ENCODE measurements at places on chromosomes 11 and 22. TPM values are rescaled to one million over a fixed set of nuclear protein-coding genes. Genes with fewer than 3 reads are reported as not detected.

OR51B4 gene
- total RNA-seq, result not detected

TMEM134 gene
- 88.6 TPM for total RNA-seq

RBM14 gene
- 53.3 TPM for total RNA-seq

GTSE1 gene
- 7.5 TPM for total RNA-seq

SMIM35 gene
- total RNA-seq, result 0.12 TPM

SOX10 gene
- total RNA-seq, result not detected

OR2AT4 gene
- not detected for total RNA-seq

NAV2 gene
- 42.0 TPM for total RNA-seq

SLC17A6 gene
- total RNA-seq, result not detected

FGF19 gene
- not detected for total RNA-seq

HORMAD2 gene
- not detected for total RNA-seq

KRTAP5-10 gene
- total RNA-seq, result not detected

NOX4 gene
- 37.7 TPM for total RNA-seq

CALCA gene
- total RNA-seq, result not detected

ZNHIT2 gene
- total RNA-seq, result 14.0 TPM

GRCh38 chr11:73416786-73417185 is 40.6 kb downstream of the RELT start:
- no peak for DNase-seq

DNA sequence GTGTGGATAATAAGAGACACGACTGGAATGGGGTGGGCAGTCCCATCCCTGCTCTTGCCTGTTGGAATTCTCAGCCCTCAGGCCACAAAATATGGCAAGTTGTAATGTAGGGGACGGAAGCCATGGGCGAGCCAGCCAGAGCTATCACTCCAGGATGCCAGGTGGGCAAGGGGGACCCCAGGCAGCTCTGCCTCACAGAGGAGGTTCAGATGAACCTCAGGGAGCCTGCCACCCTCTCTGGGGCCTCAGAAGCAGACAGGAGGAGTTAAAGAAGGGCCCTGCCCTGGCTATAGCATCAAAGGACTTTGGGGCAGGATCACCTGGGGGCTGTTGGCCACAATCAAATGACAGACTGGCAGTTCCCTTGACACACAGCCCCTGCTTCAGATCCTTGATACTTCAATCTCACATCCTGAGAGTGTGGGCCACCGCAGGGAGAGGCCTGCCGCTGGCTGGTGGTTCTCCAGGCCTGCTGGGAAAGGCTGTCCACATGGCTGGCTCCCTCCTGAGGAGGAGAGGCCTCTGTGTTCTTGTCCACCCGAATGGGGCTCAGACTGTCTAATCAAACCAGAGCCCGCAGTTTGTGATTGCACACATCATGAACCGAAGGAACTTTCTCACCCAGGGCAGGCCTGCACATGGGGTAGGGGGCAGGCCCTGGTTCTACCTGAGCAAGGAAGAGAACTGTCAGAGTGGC is 31.4 kb downstream of the IGLL1 start:
- DNase-seq, result no peak

DNA sequence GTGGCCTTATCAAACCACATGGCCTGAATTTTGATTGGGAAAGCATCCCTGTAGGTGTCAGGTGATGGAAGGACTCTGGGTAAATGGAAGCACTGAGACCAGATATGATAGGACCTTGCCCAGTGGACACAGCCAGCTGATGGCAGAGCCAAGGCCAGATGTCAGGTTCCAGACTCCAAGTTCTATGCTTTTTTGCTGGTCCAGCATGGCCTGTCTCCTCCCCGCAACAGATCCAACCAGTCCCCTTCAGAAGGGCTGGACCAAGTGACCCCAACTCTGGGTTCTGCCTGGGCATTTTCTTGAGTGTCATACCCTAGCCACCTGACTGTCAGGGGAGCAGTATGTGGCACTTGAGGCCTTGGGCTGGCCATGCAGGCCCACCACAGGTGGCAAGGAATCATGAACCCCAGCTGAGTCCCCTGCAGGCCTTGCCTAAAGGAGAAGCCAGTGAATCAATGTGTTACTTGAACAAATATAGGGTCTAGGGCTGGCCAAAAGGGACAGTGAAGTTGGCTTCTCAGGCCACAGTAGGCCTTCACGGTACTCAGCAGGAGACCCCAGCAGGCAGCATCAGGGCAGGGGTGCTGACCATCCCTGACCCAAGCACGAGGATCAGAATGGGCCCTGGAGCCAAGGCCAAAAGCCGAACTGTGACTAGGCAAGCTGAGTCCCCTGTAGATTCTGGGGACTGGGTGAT is 27.1 kb downstream of the KCNQ1OT1 start:
- DNase-seq, result no peak

GRCh38 chr11:73141031-73141308 is 1.1 kb downstream of the FCHSD2 start:
- DNase-seq, result no peak

DNA sequence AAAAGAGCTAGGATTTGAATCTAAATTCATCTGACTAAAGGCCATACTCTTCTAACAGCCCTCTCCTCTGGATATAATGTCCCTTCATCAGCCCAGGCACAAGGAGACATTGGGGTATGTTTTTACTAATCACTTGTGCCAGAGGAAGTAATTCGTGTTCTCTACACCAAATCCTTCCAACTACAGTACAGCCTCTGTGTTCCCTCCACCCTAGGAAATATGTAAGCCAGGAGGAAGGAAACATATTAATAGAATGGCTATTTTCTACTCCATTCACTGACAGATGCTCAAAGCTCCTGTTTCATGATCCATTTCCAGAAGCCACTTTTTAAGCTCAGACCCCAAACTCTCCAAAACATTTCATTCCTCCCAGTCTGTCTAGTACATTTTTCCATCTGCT is 12.0 kb upstream of the UBQLNL start:
- DNase-seq, result no peak

DNA sequence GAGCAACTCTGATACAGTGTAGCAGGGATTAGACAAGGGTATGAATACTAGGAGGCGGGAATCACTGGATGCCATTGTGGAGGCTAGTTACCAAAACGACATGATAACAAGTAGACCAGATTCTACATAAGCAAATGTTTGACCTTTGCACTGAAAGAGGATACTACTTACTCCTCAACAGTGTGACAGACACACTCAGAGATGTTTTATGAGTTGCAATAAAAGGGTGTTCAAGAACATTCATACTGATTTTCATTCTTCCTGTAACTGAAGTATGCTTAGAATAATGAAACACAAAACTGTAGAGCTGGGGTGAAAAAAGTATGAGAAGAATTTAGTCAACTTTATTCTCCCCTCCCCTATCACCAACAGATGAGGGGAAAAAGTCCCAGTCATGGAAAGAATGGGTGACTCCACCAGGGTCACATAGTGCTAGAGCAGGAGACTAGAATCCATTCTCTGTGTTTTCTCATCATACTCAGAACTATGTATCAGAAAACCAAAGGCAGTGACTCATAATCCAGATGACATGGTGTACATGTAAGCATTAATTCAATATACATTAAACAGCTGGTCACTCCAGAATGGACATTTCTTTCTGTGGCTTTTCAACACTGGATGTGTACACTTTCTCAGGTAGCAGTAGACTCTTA is 32.8 kb downstream of the ARHGAP20 start:
- no peak for DNase-seq

DNA sequence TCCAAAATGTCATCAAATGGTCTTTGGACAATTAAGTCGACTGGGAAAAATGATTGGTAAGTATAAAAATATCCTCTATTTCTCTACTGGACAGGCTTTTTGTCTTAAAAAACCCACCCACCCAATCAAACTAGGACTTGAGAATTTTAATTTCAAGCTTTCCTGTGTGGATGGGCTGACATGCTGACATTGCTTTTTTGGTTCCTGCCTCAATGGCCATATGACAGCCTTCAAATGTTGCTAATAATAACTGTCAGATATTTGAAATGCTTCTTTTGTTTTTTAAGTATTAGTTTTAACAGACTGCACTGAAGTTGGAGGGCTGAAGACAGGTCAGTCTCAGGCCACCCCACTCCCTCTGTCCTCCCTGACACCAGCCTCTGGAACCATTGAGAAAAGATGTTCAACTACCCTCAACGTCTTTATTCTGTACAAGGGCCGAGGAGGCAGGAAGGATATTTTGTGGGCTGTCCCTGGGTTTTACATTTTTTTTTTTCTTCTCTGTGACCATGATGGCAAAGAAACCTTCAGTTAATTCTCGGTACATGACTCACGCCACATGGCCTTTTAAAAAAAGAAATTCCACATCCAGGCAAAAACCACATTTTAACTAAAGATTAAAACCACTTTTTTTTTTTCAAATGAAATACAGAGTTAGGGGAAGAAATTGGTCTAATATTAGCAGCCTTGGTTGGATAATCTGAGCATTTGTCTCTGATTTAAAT is 130.4 kb downstream of the SLC1A2 start:
- DNase-seq, result no peak

DNA sequence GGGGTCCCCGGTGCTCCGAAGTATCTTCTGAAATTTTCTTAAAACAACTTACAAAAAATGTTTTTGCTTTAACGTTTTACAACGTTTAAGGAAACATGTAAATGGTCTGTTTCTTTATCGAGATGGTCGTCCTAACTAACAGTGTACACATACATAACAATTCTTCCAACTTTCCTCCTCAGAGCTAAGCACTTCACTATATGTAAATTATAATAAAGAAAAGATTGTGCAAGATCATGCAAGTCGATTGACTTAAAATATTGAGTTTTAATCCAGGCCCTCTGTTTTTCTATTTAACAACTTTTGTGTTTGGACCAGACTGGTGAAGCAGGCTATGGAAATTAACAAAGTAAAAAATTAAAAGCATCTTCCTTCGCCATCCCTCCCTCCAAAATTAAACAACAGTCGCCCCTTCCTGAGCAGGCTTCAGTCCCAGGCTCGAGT is 4.9 kb downstream of the ALX4 start:
- no peak for DNase-seq

DNA sequence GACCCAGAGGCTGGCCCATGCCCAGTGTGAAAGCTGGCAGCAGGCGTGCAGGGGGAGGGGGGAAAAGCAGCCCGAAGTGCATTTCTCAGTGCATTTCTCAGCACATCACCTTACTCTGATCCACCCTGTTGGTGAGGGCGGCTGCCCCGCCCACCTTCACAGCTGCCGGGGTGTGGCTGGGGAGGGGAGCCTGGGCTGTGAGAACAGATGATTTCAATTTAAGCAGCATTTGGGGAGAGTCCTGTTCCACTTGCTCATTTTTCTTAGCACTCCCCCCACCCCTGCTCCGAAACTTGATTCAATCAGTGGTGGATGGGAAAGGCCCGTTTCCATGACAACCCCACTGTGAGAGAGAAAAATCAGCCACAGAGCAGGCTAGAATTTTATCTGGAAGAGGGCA is 84.8 kb downstream of the SNX19 start:
- DNase-seq, result no peak

DNA sequence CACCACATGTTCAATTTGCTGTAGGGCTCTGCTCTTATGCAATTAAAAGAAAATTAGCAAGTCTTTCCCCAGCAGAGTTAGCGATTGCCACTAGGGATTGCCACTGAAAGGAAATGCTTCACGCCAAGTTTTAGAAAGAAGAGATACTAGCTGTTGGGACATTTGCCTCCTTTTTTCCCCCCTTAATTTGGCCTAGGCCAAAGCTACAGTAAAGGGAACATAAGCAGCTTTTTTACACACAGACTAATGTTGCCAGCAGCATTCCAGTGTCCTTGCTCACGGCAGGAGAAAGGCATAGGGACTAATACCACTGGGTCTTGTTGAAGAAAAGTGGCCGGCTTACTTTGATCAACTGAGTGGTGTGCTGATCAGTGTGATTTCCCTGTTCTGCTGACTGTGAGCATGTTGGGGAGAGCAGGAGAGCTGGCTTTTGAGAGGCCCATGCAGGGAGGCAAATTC is 71.2 kb downstream of the PHF21A start:
- DNase-seq, result no peak

DNA sequence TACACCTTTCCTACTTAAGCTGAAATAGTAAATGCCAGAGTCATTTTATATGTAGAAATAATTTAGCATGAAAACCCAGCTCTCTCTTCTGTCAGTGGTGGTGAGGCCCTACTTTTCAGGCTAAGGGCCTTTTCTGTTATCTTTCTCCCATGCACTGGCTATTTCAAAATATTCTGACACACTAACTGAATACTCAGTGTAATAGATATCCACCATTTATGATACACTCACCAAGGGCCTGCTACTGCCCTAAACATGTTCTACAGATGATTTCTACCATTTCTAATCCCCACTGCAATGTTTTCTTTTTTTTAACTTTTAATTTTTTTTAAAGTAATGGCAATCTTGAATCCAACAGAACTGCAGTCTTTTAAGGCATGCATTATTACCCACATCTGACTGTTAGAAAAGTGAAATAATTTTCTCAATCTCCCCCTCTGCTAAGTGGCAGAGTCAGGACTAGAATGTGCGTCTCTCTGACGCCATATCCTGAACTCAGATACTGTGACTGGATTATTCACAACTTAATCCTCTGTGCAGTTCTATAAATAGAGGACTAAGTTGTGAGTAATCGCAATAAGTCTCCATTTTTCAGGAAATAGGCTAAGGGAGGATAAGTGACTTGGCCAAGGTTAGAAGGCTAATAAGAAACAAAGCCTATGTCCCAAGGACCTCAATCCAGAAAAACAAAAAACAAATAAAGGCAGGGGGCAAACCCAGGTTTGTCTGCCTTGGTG is 44.0 kb downstream of the GRAMD1B start:
- DNase-seq, result peak; percentile 94

DNA sequence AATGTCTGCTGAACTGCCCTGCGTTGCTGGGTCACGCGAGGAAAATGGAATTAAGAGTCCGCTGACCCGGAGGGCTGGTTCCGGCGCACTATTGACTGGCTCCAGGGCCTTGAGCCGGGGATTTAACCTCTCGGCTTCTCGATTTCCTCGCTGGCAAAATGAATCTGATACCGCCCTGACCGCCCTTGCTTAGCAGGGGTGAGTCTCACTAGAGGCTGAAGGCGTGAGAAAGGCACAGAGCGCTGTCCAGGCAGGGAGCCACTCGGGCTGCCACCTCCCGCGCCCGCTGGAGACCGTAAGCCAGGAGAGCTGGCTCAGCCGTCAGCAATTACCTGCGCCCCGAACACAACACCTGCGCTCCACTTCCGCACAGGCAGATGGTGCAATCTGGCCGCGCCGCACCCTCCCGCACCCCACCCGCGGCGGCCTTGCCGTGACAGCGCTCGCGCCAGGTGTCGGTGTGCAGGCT is 65.6 kb downstream of the BUD13 start:
- DNase-seq, result no peak

- no peak for DNase-seq
These were observed 5.7 kb upstream of the TTLL8 start for GRCh38 chr22:50063589-50064393.

- no peak for DNase-seq
These were observed 16.6 kb downstream of the GDPD5 start for GRCh38 chr11:75509020-75509720.

DNA sequence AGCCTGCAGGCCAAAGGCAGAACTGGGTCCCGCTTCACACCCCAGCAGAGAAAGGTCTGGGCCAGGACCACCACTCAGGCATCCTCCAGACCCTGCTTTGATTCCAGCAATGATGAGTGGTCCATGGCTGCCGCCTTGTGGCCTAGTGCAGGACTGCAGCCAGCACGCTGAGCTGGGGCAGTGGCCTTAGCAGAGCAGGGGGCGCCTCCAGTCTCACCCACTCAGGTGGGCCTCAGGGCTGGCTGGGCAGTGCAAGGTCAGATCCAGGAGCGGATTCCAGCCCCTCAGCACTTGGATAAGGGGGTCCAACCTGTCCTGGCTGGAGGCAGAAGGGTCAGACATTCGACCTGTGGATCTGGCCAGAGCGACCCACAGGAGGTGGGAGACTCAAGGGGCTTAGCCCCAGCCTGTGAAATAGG is 9.6 kb upstream of the PDE2A start:
- no peak for DNase-seq

Measured in glomerular endothelial cell (primary cell).